ENCODE measurements at places on chromosomes 3 and 15. TPM values are rescaled to one million over a fixed set of nuclear protein-coding genes. Genes with fewer than 3 reads are reported as not detected.
A peak's percentile ranks its signal among the peaks of the same experiment; 100 is the strongest.

- H3K4me1 ChIP-seq: no peaks in the 10 kb centered on the region
- H3K27ac ChIP-seq: no peak overlapping the region
- no peaks in the 10 kb centered on the region for H3K27me3 ChIP-seq
- no peak for DNase-seq
Measured at GRCh38 chr3:107323723-107324122, 53.5 kb upstream of the CCDC54 start.

DNA sequence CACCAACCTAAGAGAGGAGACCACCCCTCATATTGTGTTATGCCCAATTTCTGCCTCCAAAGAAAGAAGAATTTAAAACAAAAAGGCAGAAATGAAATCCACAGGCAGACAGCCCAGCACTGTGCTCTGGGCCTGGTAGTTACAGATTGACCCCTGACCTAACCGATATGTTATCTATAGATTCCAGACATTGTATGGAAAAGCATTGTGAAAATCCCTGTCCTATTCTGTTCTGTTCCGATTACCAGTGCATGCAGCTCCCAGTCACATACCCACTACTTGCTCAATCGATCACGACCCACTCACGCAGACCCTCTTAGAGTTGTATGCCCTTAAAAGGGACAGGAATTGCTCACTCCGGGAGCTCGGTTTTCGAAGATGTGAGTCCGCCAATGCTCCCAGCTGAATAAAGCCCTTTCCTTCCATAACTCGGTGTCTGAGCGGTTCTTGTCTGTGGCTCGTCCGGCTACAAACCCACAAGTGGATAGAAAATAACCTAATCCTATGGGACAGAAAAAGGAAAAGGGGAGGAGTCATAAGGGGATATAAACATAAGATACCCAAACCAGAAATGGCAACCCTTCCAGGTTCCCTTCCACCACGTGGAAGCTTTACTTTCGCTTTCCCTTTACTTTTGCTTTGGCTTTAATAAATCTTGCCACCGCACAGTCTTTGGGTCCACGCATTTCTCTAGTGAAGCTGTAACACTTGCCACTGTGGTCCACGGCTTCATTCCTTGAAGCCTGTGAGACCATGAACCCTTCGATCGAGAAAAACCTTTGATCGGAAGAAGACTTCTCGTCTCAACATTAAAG lies 1.7 kb upstream of the CFAP91 start:
- H3K4me3 ChIP-seq: no peak overlapping the region
- DNase-seq: no peak
- peak overlapping the region; percentile 96 for H3K27ac ChIP-seq
- peaks cover 23% of the 10 kb centered on the region for H3K4me1 ChIP-seq
- H3K27me3 ChIP-seq: no peaks in the 10 kb centered on the region

- DNase-seq: no peak
- H3K27ac ChIP-seq: peak overlapping the region; percentile 1
- no peaks in the 10 kb centered on the region for H3K4me1 ChIP-seq
- H3K36me3 ChIP-seq: peaks cover 15% of the 10 kb centered on the region
- no peak overlapping the region for H3K4me3 ChIP-seq
Measured at GRCh38 chr3:88142094-88142624, 7.6 kb upstream of the C3orf38 start.

DNA sequence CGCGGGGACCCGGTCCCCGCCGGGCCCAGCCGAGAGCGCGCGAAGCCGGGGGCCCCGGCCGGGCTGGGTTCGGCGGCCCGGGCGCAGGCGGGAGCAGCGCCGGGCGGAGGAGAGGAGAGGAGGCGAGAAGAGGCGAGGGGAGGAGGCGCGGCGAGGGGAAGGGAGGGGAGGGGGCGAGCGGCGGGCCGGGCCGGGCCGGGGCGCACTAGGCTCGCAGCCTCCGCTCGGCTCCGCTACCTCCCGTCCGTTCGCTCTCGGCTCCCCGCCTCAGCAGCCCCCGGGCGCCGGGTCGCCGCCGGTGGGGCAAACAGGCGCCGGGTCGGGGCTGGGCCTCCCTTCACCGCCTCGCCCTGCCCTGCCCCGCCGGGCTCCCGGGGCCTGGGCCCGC lies 351 bp downstream of the INSYN1 start:
- H3K27ac ChIP-seq: no peak overlapping the region
- H3K4me3 ChIP-seq: no peak overlapping the region
- no peak for DNase-seq
- H3K27me3 ChIP-seq: peaks cover 72% of the 10 kb centered on the region
- H3K4me1 ChIP-seq: peaks cover 8% of the 10 kb centered on the region

GRCh38 chr3:158739661-158740060 lies 7.4 kb upstream of the RARRES1 start:
- DNase-seq: no peak
- H3K27ac ChIP-seq: no peak overlapping the region
- no peaks in the 10 kb centered on the region for H3K27me3 ChIP-seq
- no peak overlapping the region for H3K4me3 ChIP-seq
- H3K4me1 ChIP-seq: no peaks in the 10 kb centered on the region

DNA sequence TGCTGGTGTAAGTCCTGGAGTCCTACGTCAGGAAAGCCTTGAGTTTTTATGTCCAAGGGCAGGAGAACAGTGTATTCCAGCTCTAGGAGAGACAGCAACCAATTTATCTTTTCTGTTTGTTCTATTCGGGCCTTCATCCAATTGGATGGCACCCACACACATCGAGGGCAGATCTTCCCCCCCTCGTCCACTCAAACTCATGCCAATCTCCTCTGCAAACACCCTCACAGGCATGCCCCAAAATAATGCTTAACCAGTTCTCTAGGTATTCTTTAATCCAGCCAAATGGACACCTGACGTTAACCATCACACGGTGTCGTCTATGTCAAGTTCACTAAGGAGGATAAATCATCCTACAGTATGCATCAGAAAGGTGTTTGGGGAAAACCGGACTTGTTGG lies 102.5 kb upstream of the TRPM1 start:
- no peaks in the 10 kb centered on the region for H3K36me3 ChIP-seq
- peaks cover 10% of the 10 kb centered on the region for H3K4me1 ChIP-seq
- H3K27me3 ChIP-seq: peaks cover 10% of the 10 kb centered on the region

DNA sequence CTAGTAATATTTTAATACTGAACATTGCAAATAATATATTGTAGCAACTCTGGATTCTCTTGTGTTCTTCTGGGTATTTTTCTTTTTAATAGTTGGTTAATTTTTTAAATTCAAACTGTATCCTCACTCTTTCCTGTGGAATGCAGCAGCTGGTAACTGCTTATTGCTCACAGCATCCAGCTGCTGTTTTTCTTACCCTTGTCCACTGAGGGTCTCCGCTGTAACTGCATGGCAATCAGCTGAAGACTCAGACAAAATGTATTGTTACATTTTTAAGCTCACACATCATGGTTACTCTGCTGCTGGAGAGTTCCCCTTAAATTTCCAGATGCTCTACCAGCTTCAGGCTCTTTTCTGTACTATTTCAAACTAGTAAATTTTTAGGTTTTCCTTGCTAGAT lies 227.6 kb downstream of the MBNL1 start:
- H3K27me3 ChIP-seq: no peaks in the 10 kb centered on the region
- peak overlapping the region; percentile 92 for H3K4me3 ChIP-seq
- H3K27ac ChIP-seq: peak overlapping the region; percentile 74
- H3K4me1 ChIP-seq: peaks cover 26% of the 10 kb centered on the region
- peaks cover 11% of the 10 kb centered on the region for H3K36me3 ChIP-seq

RAP2B gene
- polyA plus RNA-seq: 7.3 TPM

- peaks cover 75% of the 10 kb centered on the region for H3K4me1 ChIP-seq
- no peaks in the 10 kb centered on the region for H3K27me3 ChIP-seq
- peaks cover 8% of the 10 kb centered on the region for H3K36me3 ChIP-seq
- H3K4me3 ChIP-seq: peak overlapping the region; percentile 77
- DNase-seq: peak; percentile 63
Measured at GRCh38 chr3:15384510-15385237, 42.7 kb downstream of the METTL6 start.

- H3K4me1 ChIP-seq: peaks cover 19% of the 10 kb centered on the region
- DNase-seq: no peak
- no peaks in the 10 kb centered on the region for H3K27me3 ChIP-seq
Measured at GRCh38 chr3:196948442-196949284, 6.3 kb upstream of the NCBP2 start.

- no peak overlapping the region for H3K4me3 ChIP-seq
- no peak overlapping the region for H3K27ac ChIP-seq
- H3K4me1 ChIP-seq: no peaks in the 10 kb centered on the region
- no peaks in the 10 kb centered on the region for H3K27me3 ChIP-seq
- H3K36me3 ChIP-seq: peaks cover 4% of the 10 kb centered on the region
- DNase-seq: no peak
Measured at GRCh38 chr3:129360171-129360611, 68.2 kb downstream of the EFCAB12 start.

DNA sequence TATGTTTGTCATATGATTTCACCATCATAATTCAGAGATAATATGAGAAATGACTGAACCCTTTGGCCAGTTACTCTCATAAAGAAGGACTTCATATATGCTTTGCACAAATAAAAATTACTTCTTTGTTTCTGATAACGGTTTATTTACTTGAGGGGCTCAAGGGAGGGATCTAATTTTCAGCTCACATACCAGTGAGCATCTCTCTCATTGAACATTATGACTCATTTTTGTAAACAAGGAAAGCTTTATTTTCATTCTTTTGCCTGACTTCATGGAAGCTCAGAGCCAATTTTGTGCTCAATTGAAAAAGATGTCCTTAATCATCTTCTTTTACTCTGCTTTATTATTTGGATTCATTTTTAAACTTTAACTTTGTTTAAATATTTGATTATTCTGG lies 5.8 kb downstream of the NLGN1 start:
- no peak for DNase-seq
- H3K36me3 ChIP-seq: peaks cover 1% of the 10 kb centered on the region
- no peak overlapping the region for H3K4me3 ChIP-seq

DNAH12 gene
- polyA plus RNA-seq: not detected

GRCh38 chr3:5757213-5757804 lies 569.8 kb downstream of the EDEM1 start:
- no peak for DNase-seq
- no peaks in the 10 kb centered on the region for H3K4me1 ChIP-seq
- H3K4me3 ChIP-seq: no peak overlapping the region
- no peak overlapping the region for H3K27ac ChIP-seq
- H3K36me3 ChIP-seq: no peaks in the 10 kb centered on the region
- H3K27me3 ChIP-seq: peaks cover 11% of the 10 kb centered on the region

THAP10 gene
- polyA plus RNA-seq: 0.19 TPM

- peaks cover 10% of the 10 kb centered on the region for H3K4me1 ChIP-seq
- no peak overlapping the region for H3K27ac ChIP-seq
- peak overlapping the region; percentile 84 for H3K4me3 ChIP-seq
- DNase-seq: no peak
- no peaks in the 10 kb centered on the region for H3K27me3 ChIP-seq
- no peaks in the 10 kb centered on the region for H3K36me3 ChIP-seq
Measured at GRCh38 chr3:49427586-49427985, 1.5 kb downstream of the NICN1 start.

SERPINI2 gene
- not detected for polyA plus RNA-seq

STAC gene
- not detected for polyA plus RNA-seq

DNA sequence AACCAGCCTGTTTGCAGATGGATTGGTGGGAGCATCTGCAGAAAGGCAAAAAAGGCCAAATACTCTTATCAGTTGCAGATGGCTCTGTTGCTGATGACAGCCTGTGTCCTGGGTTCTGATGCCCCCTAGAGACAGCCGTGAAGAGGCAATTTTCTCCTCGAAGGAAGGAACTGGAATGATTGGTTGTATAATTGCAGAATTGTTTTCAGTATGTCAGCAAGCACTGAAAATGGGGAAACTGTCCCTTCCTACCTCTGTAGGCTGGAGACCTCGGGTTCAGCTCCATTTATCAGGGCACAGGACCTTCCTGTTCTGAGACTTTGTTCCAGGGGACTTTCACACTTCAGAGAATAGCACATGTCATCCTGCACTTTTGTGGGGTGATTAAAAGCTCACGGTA lies 103.0 kb downstream of the PGPEP1L start:
- H3K4me1 ChIP-seq: no peaks in the 10 kb centered on the region
- H3K27ac ChIP-seq: no peak overlapping the region
- H3K36me3 ChIP-seq: no peaks in the 10 kb centered on the region
- no peaks in the 10 kb centered on the region for H3K27me3 ChIP-seq
- no peak for DNase-seq
- no peak overlapping the region for H3K4me3 ChIP-seq
